ENCODE measurements at places on chromosomes 7 and 10.

DNA sequence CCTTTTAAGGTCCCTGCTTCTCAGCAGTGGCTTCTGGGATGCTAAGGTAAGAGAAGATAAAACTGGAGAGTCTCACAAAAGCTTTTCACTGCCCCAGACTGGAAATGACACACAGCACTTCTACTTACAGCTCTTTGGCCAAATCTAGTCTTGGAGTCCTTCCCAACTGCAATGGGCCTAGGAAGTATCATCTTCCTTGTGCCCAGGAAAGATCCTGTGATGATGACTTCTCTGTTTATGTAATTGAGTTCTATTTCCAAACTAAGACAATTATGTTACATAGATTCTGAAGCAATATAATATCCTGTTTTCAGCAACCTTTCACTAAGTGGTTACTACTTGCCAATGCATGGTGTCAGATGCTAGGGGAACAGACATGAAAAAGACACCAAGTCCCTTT lies 234.1 kb downstream of the PTEN start:
- no peak for DNase-seq

DNA sequence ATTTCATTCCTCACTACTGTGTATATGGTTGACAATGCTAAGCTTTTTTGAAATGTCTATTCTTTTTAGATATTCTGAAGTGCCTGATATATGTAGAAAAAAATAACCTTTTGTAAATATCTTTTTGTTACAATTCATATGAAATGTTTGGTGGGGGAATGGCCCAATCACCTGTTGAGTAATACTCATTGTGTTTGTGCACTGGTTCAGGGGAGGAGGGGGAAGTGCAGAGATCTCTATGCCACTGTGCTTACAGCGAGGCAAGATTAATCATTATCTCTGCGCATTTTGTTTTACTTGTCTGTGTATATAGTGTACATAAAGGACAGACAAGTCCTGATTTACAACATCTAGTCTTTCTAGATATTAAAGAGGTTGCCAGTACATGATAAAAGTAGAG lies 25.2 kb downstream of the NUP42 start:
- no peak for DNase-seq

- no peak for DNase-seq
These were observed 3.7 kb downstream of the TRAPPC14 start for GRCh38 chr7:100154651-100155491.

GRCh38 chr10:121205625-121206024 lies 354.5 kb downstream of the WDR11 start:
- no peak for DNase-seq

Data from cortex of kidney (tissue), 1 donor.